ENCODE measurements at places on chromosomes 16 and 17.

DNA sequence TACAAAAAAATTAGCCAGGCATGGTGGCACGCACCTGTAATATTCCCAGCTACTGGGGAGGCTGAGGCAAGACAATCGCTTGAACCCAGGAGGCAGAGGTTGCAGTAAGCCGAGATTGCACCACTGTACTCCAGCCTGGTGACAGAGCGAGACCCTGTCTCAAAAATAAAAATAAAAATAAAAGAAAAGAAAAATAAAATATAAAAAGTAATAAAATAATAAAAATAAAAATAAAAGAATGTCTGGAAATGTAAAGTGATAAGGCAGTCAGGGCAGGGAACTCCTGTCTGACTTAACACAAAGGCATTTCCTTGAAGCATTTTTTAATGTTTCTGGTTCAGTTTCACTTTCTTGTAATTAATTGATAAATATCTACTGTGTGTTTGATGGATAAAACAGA is 34.7 kb upstream of the DNAJA2 start:
- DNase-seq = no peak

- no peak for DNase-seq
These were observed 725 bp upstream of the MT2A start for GRCh38 chr16:56607675-56608042.

- no peak for DNase-seq
These were observed 27.1 kb downstream of the CRAMP1 start for GRCh38 chr16:1639282-1639681.

DNA sequence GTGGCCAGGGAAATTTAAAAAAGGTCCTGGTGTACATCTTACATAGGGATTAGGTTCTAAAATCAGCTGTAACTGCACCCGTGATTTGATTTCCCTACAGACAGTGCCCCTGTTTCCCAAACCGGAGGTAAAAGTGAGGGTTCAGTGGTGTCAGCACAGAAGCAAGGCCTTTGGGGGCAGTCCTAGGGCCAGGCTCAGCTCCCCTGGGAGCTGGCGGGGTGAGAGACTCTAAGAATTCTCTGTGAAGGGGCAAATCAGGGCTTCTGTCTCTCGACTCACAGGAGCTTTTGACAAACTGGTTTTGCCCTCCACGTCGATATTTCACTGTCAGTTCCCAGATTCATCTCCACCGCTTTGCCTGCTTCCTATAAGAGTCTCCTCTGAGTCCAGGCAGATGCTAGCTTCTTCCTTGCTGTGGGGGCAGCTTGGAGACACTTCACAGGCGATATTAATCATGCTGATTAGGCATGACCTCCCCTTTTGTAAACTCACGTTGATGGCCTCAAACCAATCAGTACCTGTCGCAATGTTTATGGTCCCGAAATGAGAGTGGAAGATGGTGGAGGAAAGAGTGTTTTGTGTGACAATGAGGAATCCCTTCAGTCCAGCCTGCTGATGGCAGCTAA is 234.2 kb upstream of the TOX3 start:
- no peak for DNase-seq

DNA sequence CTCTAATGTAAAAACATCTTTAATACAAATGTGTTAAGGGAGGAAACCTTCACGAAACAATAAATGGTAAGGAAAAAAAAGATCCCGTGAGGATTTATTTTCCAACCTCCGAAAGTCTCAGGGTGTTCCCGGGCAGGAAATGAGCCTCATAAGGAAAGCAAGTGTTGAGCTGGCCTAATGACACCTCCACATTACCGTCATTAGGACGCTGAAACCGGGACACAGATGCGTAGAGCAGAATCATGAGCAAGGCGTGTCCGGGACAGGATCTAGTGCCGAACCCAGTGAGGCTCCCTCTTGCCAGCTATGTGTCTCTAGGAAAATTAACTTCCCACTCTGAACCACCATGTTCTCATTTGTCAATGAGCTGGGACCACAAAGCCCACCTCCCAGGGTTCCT is 22.7 kb upstream of the CYTH1 start:
- no peak for DNase-seq

GRCh38 chr17:20063665-20064648 is 54.8 kb downstream of the SPECC1 start:
- DNase-seq = no peak

DNA sequence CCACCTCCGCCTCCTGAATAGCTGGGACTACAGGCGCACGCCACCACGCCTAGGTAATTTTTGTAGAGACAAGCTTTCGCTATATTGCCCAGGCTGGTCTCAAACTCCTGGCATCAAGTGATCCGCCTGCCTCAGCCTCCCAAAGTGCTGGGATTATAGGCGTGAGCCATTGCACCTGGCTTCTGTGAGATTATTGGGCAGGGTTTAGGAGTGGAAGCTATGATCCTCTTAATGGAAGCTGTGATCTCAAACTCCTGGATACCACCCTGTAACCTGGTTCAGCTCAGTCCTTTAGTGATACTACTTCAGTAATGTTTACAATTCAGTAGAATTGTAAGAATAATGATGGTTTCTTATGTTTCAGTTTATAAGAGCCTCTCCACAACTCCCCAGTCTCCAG is 14.1 kb downstream of the NFE2L1 start:
- DNase-seq = no peak

- DNase-seq = no peak
These were observed 258 bp downstream of the PRKCB start for GRCh38 chr16:23836078-23836403.
